ENCODE measurements at places on chromosomes 2 and 18.

DNA sequence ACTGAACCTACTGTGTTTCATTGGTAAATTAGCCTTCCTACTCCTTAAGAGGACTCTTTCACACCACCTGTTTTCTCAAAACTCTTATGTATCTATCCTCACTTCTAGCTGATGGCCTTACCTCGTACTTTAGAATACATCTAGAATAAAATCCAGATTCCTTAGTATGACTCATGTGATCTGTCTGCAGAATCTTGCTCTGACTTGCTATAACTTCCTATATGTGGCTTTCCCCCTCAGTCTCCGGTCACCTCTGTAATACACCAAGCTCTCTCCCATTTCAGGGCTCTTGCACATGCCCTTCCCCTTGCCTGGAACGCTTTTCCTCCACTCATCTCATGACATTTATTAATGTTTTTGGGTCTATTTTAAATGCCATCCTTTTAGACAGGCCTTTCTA is 95.6 kb upstream of the LHCGR start:
- no peak for DNase-seq

GRCh38 chr2:86541334-86541733 is 21.9 kb downstream of the CHMP3 start:
- DNase-seq = no peak

- DNase-seq = no peak
Observed at GRCh38 chr18:50869150-50869549, 9.8 kb upstream of the ME2 start.

GRCh38 chr2:190717764-190718651 is 69.1 kb downstream of the NAB1 start:
- no peak for DNase-seq

- DNase-seq = no peak
Observed at GRCh38 chr2:43482961-43483360, 112.9 kb downstream of the THADA start.

DNA sequence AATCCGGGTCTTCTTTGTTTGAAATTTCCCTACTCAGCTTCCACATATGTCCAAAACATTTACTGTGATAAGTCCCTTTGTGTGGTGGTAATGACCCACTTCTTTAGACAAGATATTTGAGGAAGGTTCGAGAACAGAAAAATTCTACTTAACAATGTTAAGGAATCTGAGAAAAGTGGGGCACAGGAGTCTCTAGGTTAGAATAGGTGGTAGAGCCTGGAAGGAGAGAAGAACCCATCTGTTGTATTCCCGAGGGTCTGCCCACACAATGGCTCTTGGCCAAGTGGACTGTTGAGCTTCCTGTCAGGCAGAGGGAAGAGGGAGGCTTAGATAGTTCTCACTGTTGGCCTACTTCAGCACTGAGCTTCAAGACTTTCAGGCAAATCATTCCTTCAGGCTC is 4.3 kb downstream of the IGFBP2 start:
- no peak for DNase-seq

DNA sequence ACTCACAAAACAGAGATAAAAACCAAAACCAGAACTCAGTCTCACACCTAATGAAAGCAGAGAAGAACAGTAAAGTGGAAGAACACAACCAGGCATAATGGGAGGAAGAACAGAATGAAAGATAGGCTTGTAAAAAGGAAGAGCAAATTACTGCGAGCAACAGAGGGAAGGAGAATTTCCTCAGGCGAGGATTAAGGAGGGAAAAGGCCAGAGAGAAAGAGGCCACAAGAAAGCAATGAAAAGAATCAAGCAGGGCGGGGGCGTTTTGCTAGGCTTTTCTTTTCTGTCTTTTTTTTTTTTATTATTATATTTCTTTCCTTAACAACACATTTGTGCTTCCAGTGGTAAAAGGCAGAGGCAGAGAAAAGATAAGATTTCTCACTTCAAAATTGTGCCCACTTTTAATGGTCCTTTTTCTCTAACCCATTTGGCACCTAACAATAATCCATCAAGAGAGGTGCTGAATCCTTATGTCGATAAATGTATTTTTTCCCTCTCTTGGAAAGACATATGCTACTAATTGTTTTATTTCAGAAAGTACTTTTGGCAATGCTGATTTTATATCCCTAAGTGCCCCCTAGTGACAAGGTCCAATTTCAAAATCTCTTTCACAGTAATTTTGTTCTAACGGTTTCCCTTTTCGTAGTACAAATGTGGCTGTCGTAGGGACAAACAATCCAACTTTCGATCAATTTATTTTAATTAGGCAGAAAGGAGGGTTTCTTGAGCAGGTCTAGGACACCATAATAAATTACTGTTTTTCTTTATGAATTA is 138.7 kb upstream of the AQP4 start:
- no peak for DNase-seq

DNA sequence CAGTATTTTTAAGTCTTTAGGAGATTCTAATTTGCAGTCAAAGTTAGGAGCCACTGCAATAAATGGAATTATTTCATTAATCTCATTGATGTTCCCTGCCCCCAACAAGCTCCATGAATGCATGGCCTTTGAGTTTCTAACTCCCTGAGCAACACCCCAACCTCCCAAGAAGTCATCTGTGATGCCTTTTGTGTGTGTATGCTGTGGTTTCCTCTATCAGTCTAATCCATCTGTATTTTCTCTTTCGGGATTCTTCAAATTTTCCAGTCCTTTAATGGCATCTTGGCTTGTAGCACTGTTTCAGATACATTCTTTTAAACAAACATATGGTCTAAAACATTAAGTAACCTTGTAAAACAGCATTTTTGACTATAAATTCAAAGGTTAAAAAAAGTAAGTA is 16.8 kb downstream of the SERPINB10 start:
- DNase-seq = no peak

- DNase-seq = no peak
Observed at GRCh38 chr2:200839513-200839912, 24.9 kb downstream of the CLK1 start.

DNA sequence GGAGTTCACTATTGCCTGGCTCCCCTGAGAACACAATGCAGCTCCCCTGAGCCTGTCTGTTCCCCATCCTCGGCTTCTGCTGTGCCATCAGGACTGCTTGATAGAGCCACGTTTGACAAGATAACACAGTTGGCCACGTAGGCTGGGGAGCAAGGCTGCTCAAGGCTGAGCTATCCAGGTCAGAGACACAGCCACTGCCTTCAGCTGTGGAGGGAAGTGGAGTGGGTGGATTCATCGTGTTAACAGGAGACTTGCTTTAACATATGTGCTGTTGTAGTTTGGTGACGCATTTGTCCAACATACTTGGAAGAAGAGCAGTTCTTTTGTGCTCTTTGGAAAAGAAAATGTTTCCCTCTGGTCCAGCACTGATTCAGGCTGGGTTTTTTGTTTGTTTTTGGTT is 68.8 kb downstream of the WDSUB1 start:
- DNase-seq = no peak

DNA sequence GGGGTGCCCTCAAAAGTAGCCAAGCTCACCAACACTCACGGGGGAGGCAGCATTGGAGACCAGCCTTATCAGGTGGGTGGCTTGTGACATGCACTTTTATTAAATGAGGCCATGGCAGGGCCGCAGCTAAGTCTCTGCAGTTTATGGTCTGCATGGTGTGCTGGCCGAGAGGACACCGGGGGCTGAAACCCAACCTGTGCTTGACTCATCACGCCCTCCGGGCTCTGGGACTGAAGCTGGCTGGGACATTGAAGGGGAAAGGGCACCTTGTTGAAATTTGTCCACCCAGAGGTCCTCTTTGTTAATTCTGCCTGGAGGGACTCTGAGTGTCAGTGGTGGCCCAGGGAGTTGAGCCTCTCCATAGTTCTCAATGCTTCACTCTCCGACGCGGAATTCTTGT is 17.7 kb upstream of the NTSR2 start:
- no peak for DNase-seq

DNA sequence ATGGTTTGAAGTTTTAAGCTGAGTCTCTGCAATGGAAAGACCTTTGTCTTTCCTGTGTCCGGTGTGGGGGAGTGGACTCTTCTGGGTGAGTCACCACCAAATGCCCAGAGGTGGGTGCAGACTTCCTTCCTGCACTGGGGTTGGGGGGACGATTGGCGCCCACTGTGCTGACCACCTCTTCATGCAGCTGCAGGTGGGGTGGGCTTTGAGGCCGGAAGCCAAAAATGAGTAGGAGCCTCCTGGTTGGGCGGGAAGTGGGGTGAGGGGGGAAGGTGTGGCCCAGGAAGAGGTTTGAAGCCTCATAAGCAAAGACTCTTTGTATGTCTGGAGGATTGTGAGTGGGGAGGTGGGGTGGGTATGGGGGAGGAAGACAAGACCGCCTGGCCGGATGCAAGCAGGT is 27.6 kb downstream of the PAX8 start:
- DNase-seq = peak; percentile 35

DNA sequence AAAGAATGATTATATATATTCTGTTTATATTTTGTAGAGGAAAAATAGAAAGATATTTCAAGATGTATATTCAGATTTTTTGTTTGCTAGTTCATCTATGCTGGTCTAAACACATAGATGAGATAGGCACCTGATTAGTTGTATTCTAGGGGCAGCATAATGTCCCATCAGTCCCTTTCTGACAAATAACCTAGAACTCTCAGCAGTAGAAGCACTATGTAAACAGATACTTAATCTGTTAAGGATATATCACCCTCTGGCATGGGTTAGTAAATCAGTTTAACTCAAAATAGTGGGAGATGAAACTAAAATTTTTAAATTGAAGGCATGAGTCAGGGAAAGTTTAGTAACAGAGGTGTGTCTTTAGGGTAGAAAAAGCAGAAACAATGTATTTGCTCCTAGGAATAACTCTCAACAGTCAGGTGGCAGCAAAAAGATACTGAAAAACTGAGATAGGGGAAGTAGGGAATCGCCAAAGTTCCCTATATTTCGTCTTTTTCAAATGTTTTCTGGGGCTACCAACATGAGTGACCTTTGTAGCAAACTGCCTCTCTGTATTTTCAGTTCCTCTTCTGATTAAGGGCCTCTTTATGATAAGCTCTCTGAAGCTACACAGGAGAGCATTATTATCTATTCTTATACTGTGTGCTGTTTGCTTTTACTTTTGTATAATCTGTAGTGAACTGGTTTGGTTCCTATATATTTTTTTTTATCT is 5.7 kb downstream of the PPP1R1C start:
- peak; percentile 6 for DNase-seq

DNA sequence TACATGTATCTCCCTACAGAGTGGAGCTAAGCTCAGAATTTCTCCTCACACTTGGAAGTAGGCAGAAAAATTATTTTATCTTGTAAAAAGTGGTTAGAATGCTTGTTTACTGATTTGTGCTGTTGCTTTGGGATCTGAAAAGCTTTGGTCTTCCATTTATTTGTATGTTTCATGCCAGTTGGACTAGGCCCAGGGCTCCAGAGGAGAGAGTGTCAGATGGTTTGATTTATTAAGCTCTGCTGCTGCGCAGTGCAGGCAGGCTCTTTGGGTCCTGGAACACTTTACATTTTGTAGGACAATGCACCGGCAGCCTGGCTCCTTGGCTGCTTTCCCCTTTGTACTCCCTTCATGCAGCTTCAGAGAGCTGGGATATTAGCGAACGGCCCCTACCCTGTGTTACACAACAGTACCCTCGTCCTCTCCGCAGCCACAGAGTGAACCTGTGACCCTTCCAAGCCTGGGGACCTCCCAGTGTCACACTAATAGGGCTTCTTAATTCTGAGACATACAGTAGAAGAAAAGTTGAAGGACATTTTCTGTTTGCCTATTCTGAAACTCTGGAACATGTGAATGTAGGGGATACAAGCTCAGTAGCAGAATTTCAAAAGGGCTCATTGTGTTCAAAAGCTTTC is 56.7 kb upstream of the EML6 start:
- no peak for DNase-seq

Measured in CD4-positive, alpha-beta T cell treated with Interleukin-12 subunit alpha and Interleukin-12 subunit beta, for 1 hour (primary cell).